ENCODE measurements at places on chromosomes 4 and X.

- no peak for DNase-seq
Observed at GRCh38 chr4:30461218-30461617, 259.0 kb upstream of the PCDH7 start.

DNA sequence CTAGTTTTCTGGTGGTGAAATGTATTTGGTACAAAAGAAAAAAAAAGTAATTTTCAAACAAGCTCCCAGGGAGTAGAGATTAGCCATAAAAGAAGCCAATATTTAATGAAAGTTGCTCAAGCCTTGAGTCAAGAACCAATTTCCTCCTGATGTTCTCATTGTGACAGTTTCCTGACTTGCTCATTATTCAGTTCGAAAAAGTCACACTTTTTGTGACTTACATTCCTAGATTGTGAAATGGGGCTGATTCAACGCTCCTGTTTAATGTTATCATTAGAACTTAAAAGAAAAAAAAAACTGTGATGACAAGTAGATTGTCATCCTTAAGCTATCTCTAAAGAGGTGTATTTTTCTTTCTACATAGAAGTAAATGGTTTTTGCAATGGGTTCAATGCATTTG lies 122.6 kb upstream of the BMPR1B start:
- no peak for DNase-seq

- no peak for DNase-seq
Observed at GRCh38 chr4:149735796-149736195, 79.8 kb downstream of the IQCM start.

GRCh38 chrX:109187473-109188168 lies 294.3 kb downstream of the GUCY2F start:
- DNase-seq: no peak

DNA sequence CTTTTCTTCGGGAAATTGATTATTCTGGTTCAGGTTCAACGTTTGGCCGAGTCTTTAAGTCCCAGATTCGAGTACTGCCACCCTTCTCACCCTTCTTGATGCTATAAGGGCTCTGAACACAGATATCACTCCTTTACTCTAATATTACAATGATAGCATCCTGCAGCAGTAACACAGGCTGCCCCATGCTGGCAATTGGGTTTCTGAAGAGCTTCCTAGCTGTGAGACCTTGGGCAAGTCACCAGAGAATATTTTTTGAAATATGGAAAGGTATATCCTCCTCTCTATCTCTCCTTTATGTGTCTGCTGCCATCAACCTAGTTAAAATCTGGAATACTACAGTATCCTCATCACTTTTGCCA lies 297 bp upstream of the MTMR8 start:
- no peak for DNase-seq

DNA sequence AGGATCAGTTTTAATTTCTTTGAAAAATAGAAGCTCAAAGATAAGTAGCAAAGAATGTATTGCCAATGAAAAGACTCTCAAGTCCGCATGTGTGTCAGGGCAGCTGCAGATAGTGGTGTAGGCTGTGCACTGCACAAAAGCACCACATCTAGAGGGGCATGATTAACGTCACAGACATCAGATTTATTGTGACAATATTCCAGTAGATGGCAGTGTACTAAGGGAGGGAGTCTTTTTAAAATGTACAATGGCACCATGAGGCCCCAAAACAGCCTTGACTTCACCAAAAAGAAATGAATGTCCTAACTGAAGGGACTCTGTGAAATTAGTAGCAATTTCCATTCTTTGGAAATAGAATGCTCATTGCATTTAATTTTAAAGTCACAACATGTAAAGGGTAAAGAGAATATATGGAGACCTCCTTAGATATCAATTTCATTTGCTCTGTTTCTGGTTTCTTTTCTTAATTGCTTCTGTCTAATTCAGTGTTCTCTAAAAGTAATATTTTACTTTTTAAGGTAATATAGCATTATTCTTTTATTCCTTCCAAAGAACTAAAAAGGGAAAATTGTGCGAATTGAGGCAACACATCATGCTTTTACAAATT lies 98.4 kb downstream of the ZNF827 start:
- DNase-seq: no peak

DNA sequence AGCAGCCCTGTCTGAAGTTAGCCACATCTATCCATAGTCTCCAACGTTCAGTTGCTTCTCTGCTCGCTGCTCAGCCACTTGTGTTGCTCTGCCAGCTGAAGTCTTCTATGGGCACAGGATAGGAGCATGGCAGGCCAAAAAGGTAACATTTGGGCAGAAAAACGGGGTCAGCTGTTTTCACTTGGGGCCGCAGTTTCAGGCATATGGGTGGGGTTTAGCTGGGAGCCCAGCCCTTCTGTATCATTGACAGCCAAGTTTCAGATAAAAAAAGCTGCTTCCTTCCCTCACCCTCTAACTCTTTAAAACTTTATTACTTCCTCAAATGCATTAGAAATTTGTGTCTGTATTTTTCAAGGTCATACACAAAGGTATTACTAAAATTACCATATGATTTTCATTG lies 18.4 kb upstream of the MANBA start:
- DNase-seq: no peak

- no peak for DNase-seq
Observed at GRCh38 chrX:136015016-136015415, 29.8 kb downstream of the SLC9A6 start.

DNA sequence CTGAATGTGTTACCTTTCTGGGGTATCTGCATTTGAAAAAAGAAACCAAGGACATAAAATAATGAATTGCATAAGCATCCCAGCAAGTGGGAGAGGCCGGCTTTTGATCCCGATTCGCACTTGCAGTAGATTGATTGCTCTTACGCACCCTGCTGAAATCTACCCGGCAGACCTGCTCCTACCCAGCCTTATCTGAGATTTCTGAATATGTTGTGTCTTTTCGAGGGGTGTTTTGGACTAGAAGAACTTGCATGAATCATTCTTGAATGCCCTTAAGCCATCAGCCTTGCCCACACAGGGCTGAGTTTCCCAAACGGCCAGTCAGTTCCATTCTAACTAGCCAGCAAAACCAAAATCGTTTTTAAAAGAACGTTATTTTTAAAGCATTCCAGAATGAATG lies 174.4 kb upstream of the BCOR start:
- DNase-seq: no peak

DNA sequence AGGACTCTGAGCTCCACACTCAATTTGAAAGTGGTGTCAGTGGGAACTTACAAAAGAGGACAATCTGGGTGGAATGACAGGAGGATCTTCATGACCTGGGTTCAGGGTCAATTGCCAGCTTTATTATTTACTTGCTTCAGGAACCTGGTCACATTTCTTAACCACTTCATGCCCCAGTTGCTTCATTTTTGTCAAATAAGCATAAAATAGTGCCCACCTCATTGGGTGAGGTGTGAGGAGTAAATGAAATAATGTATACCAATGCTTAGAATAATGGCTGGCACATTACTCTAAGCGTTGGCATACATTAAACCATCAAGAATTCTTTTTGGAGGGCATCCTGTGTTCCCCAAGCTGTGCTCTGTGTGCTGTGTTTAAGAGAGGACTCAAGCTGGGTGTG lies 19.4 kb downstream of the VGLL1 start:
- DNase-seq: no peak

DNA sequence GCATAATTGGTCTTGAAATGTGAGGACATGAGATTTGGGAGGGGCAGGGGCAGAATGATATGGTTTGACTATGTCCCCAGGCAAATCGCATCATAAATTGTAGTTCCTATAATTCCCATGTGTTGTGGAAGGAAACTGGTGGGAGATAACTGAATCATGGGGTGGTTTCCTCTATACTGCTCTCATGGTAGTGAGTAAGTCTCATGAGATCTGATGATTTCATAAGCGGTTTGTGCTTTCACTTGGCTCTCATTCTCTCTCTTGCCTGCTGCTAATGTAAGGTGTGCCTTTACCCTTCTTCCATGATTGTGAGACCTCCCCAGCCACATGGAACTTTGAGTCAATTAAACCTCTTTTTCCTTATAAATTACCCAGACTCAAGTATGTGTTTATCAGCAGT lies 2595.9 kb downstream of the PCDH7 start:
- no peak for DNase-seq

DNA sequence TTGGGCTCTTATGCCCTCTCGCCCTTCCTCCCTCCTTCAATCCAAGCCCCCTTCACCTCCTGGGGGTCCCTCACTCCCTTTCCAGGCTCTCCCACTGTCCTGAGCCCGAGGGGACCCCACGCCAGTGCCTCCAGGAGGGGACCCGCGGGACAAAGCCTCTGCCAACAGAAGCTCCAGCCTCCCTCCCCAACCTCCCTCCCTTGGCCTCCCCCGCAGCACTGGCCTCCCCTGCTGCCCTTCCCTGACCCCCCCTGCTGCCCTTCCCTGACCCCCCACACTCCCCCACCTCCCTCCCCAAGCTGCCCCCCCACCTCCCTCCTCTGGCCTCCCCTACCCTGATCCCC lies 71.0 kb upstream of the MXD4 start:
- no peak for DNase-seq

DNA sequence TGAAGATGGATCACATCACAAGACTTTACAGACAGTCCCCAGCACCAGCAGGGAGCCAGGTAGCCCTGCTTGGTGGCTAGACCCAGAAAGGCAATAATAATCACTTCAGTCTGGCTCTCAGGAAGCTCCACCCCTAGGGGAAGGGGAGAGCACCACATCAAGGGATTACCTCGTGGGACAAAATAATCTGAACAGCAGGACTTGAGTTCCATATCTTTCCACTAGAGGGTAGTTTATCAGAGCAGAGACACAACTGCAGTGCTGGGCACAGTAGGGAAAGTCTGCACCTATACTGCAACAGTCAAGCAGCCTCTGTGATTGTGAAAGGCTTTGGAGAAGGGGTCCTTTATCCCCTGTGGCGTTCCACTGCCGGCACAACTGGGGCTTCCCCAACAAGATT lies 547.0 kb upstream of the POU3F4 start:
- no peak for DNase-seq

DNA sequence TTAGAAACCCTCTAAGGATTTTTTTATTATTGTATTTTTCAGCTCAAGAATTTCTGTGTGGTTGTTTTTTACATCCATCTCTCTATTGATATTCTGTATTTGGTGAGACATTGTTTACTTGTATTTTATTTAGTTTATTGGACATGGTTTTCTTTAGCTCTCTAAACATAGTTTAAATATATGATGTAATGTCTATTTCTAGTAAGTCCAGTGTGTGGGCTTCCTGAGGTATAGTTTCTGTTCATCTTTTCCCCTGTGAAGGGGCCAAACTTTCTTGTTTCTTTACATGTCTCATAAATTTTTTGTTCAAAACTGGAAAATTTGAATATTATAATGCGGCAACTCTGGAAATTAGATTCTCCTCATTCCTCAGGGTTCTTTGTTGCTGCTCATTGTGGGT lies 28.2 kb upstream of the ATRX start:
- no peak for DNase-seq

GRCh38 chr4:36165631-36166005 lies 78.7 kb downstream of the ARAP2 start:
- no peak for DNase-seq

GRCh38 chr4:132383571-132384199 lies 765.4 kb upstream of the PCDH10 start:
- no peak for DNase-seq

DNA sequence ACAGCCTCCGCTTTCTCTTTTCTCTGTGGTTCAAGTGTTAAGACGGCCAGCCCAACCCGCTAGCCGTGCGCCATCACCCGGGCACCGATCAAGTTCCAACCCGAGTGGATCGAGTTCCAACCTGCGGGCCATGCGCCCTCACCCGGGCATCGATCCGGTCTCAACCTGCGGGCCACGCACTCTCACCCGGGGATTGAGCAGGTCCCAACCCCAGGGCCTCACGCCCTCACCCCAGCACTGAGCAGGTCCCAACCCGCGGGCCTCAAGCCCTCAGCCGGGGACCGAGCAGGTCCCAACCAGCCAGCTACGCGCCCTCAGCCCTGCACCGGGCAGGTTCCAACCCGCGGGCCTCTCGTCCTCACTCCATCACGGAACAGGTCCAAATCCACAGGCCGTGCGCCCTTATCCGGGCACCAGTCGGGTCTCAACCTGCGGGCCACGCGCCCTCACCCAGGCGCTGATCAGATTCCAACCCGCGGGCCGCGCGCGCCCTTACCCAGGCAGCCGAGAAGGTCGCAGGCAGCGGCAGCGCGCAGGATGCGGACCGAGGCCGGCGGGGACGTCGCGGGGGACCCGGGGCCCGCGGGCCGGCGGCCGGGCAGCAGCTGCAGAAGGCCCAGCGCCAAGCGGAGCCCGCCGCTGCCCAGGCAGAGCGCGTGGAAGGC lies 443 bp downstream of the GPR143 start:
- DNase-seq: no peak

DNA sequence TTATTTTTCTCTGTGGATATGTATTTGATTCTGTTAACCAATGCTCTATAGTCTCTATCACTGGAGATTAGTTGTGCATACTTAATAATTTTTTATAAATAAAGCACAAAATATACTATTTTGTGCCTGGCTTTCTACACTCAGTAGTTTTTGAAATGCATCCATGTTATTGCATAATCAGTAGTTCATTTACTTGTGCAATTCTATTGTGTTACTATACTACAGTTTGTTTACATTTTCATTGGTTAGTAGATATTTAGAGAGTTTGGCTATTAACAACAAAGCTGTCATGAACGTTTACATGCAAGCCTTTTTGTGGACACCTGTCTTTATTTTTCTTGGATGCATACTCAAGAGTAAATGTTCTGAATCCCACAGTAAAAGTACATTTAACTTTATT lies 265.0 kb upstream of the FAT4 start:
- DNase-seq: no peak

DNA sequence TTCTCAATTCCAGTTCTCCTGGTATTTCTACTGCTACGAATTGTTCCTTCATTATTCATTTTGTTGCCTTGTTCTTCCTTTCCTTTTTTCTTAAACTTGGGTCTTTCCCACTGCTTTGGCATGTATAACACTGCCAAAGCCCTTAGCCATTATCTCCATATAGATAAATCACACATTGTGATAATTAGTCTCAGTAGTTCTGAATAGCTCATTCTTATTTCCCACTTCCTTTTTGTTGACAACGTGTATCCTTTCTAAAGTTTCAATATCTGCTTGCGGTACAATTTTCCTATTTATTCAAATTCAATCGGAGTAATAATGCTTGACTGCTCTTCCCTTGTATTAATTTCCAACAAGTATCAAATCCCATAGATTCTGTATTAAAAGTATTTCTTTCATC lies 14.5 kb upstream of the CAMK2D start:
- DNase-seq: no peak

- no peak for DNase-seq
Observed at GRCh38 chr4:57214654-57215411, 104.6 kb upstream of the IGFBP7 start.

GRCh38 chr4:92265021-92265420 lies 38.7 kb upstream of the GRID2 start:
- no peak for DNase-seq

- DNase-seq: no peak
Observed at GRCh38 chrX:69045616-69046345, 119.5 kb downstream of the PJA1 start.

DNA sequence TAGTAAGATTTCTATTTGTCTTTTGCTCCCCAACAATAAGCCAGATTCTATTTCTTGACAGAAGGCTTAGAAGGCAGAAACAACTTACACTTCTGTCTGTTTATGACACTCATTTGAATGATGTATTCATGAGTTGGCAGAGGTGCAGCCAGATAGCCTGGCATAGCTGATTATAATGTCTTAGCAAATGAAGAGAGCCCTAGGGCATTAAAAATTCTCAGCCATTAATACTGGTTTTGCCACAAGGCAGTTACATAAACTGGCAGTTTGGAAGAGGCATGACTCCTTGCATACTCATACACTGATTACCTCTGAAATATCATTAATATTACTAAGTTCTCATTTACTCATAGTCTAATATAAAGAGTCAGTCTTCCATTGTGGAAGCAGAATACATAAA lies 728.5 kb upstream of the NDST4 start:
- no peak for DNase-seq

GRCh38 chr4:48899432-48899749 lies 7.2 kb downstream of the OCIAD2 start:
- no peak for DNase-seq

Data from stimulated activated CD4-positive, alpha-beta T cell treated with anti-CD3 and anti-CD28 coated beads, Interleukin-1b, Interleukin-23, amount 100 ng/mL, for 24 hours (primary cell).